Cardiac atrium fibroblast (primary cell): ENCODE measurements at places on chromosomes 6 and 20. TPM values are rescaled to one million over a fixed set of nuclear protein-coding genes. Genes with fewer than 3 reads are reported as not detected.

Gene GTSF1L
- not detected in 2 replicates for total RNA-seq

Gene BPI
- not detected in 2 replicates for total RNA-seq

Gene ZNF311
- 0.97 and 1.1 TPM in 2 replicates for total RNA-seq

Gene TP53INP2
- total RNA-seq, result 5.8 and 10.4 TPM in 2 replicates

Gene B3GAT2
- total RNA-seq, result not detected in 2 replicates

Gene RCAN2
- total RNA-seq, result 0.16 TPM in 1 of 2 replicates, not detected in the other

Gene HLA-DQA1
- not detected in 2 replicates for total RNA-seq

Gene MUCL3
- total RNA-seq, result not detected in 2 replicates

Gene ARMC2
- total RNA-seq, result 5.6 and 5.8 TPM in 2 replicates

Gene GPLD1
- total RNA-seq, result 1.8 TPM in 1 of 2 replicates, not detected in the other

Gene SRMS
- not detected in 2 replicates for total RNA-seq

Gene HLA-DQB1
- total RNA-seq, result not detected in 2 replicates

Gene CDH26
- total RNA-seq, result 0.32 TPM in 1 of 2 replicates, not detected in the other

Gene DNAH8
- not detected in 2 replicates for total RNA-seq

Gene IL17A
- not detected in 2 replicates for total RNA-seq

Gene CAGE1
- not detected in 2 replicates for total RNA-seq

Gene CD83
- 0.16 and 1.3 TPM in 2 replicates for total RNA-seq

Gene PGC
- total RNA-seq, result not detected in 2 replicates

Gene TP53TG5
- total RNA-seq, result not detected in 2 replicates

Gene MOG
- total RNA-seq, result not detected in 2 replicates

Gene LHFPL5
- not detected in 2 replicates for total RNA-seq

Gene ZSCAN12
- total RNA-seq, result 1.3 and 2.0 TPM in 2 replicates

Gene RSPH9
- 0.97 and 1.1 TPM in 2 replicates for total RNA-seq

Gene ANGPT4
- not detected in 2 replicates for total RNA-seq

Gene KAT14
- 6.5 and 11.3 TPM in 2 replicates for total RNA-seq

Gene SCUBE3
- total RNA-seq, result 0.32 and 2.0 TPM in 2 replicates

Gene SCRT2
- total RNA-seq, result not detected in 2 replicates

Gene NECAB3
- 23.3 and 47.5 TPM in 2 replicates for total RNA-seq

Gene GPR63
- total RNA-seq, result under 0.01 TPM in 1 of 2 replicates, not detected in the other

Gene SNX21
- total RNA-seq, result 33.6 and 41.5 TPM in 2 replicates

Gene SLC22A2
- not detected in 2 replicates for total RNA-seq

Gene FAM184A
- total RNA-seq, result not detected in 2 replicates

Gene SLC17A1
- not detected in 2 replicates for total RNA-seq

Gene C6orf15
- total RNA-seq, result not detected in 2 replicates

Gene ELOVL2
- total RNA-seq, result 7.0 and 60.1 TPM in 2 replicates

Gene LST1
- 1.8 TPM in 1 of 2 replicates, not detected in the other for total RNA-seq

Gene BFSP1
- 0.36 and 2.3 TPM in 2 replicates for total RNA-seq

Gene HTR1B
- total RNA-seq, result 0.49 and 1.4 TPM in 2 replicates

Gene ABHD16A
- total RNA-seq, result 28.3 and 28.8 TPM in 2 replicates

Gene GJA1
- total RNA-seq, result 96.2 and 113 TPM in 2 replicates
